Mammary microvascular endothelial cell (primary cell): ENCODE measurements at places on chromosomes 5 and 9. TPM values are rescaled to one million over a fixed set of nuclear protein-coding genes. Genes with fewer than 3 reads are reported as not detected.

Gene SCGB3A2
- not detected in 2 replicates for total RNA-seq

Gene TMEM252
- total RNA-seq, result not detected in 2 replicates

Gene RAB3C
- 0.27 and 1.4 TPM in 2 replicates for total RNA-seq

Gene SPINK1
- not detected in 2 replicates for total RNA-seq

Gene SMIM27
- 2.8 and 5.0 TPM in 2 replicates for total RNA-seq
